Osteocyte (in vitro differentiated cells): ENCODE measurements at places on chromosomes 6 and 20. TPM values are rescaled to one million over a fixed set of nuclear protein-coding genes. Genes with fewer than 3 reads are reported as not detected.

- H3K4me3 ChIP-seq: no peak overlapping the region
- no peak for DNase-seq
Measured at GRCh38 chr6:25583099-25583498, 68.9 kb upstream of the SCGN start.

DNA sequence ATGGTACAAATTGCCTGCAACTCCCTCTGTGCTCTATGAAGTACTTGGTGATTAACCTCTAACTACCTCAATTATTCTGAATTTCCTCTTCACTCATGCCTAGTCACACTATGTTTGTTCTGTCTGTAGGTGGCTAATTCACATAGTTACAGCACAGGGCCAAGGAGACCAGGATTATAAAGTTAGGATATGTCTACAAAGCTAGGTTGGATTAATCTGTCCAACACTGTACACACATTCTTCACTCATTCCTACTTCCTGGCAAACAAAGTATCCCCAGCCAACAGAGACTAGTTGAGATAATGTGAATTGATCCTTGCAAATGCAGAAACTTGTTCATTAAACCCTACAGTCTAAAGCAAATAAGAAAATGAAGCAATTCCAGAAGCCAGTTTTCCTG, 269.8 kb downstream of the HACE1 start:
- no peaks in the 10 kb centered on the region for H3K27me3 ChIP-seq
- no peaks in the 10 kb centered on the region for H3K36me3 ChIP-seq
- H3K27ac ChIP-seq: no peak overlapping the region

DNA sequence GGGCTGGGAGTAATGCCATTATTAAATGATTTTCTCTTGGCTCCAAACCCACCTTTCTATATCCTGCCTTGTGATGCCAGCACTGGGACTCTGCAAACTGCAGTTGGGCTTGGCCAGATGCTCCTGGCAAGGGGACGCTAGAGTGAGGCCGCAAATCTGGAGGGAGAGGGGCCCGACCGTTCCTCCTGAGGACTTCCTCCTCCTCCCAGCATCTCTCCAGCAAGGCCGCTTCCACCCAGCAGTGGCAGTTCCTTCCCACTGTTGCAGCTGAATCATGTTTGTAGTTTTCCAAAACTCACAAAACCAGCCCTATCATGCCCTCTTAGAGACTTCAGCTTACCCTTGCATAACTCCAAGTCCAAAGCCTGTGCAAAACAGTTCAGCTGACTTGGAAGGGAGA, 244.4 kb downstream of the FOXA2 start:
- H3K27me3 ChIP-seq: peaks cover 12% of the 10 kb centered on the region
- no peak for DNase-seq
- H3K36me3 ChIP-seq: no peaks in the 10 kb centered on the region
- no peak overlapping the region for H3K27ac ChIP-seq
- no peak overlapping the region for H3K4me3 ChIP-seq

DNA sequence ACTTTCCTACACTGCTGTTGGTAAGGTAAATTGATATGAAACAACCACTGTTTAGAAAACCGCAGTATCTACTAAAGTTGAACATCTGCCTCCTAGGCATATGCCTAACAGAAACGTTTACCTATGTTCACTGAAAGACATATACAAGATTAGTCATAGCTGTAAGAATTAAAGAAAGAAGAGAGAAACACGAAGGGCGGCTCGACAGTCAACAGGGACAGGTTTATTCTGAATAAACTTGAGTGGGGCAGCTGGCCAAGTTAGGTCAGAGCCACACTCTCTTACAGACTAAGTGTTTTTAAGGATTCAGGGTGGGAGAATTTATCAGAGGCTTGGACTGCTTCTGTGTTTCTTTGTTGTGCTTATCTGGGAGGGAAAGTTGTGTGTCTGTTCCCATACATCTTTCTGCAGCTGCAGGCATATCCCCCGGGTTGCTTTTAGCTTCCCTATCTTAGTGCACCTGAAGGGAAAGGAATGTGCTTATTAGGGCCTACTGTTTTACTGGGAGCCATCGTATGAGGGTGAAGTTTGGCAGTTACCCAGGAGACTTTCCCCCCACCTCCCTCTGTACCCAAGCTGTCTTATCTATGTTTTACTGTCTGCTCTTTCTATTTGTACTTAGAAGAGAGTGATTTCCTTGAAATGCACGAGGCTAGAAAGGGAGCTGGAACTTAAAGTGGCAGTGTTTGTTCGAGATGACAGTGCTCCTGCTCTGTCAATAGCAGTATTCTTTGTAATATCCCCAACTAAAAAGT, 20.4 kb downstream of the PROCR start:
- no peak overlapping the region for H3K4me3 ChIP-seq
- H3K27ac ChIP-seq: no peak overlapping the region
- H3K4me1 ChIP-seq: no peaks in the 10 kb centered on the region
- no peak for DNase-seq
- peaks cover 10% of the 10 kb centered on the region for H3K36me3 ChIP-seq

DNA sequence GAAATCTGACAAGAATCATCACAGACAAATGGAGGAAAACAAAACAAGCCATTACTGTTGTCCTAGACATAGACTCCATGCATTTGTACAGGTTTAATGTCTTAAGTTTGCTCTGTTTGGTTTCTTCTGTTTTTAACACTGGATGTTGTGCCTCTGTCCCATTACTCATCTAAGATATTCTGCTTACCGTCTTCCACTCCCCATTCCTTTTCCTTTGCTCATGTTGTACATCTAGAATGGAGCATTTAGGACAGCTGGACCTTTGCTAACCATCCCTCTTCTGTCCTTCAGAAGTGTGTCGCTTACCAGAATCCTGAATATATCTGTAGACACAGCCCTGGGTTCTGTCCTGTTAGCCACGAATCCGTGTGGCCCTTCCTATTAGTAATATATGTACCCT, 35.2 kb downstream of the RAB22A start:
- H3K36me3 ChIP-seq: peaks cover 29% of the 10 kb centered on the region
- no peaks in the 10 kb centered on the region for H3K27me3 ChIP-seq
- no peak overlapping the region for H3K27ac ChIP-seq
- H3K4me1 ChIP-seq: peaks cover 37% of the 10 kb centered on the region

DNA sequence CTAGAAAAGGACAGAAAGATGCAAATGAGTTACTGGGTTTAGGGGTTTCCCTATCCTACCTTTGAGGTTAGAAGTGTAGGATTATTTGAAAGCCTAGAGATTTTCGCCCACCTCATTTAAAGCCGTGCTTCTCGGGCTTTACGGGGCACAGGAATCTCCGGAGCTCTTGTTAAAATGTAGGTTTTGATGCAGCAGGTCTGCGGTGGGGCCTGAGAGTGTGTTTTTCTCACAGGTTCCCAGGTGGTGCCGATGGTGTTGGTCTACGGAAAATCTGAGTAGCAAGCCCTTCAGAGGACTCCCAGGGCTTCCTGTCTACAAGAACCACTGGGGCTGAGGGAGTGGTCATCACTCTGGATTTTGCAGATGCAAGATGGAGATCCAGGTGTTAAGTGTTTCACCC, 47.5 kb downstream of the TRAM2 start:
- H3K27me3 ChIP-seq: no peaks in the 10 kb centered on the region
- DNase-seq: no peak
- H3K4me1 ChIP-seq: peaks cover 69% of the 10 kb centered on the region
- H3K36me3 ChIP-seq: peaks cover 42% of the 10 kb centered on the region
- H3K4me3 ChIP-seq: no peak overlapping the region

DNA sequence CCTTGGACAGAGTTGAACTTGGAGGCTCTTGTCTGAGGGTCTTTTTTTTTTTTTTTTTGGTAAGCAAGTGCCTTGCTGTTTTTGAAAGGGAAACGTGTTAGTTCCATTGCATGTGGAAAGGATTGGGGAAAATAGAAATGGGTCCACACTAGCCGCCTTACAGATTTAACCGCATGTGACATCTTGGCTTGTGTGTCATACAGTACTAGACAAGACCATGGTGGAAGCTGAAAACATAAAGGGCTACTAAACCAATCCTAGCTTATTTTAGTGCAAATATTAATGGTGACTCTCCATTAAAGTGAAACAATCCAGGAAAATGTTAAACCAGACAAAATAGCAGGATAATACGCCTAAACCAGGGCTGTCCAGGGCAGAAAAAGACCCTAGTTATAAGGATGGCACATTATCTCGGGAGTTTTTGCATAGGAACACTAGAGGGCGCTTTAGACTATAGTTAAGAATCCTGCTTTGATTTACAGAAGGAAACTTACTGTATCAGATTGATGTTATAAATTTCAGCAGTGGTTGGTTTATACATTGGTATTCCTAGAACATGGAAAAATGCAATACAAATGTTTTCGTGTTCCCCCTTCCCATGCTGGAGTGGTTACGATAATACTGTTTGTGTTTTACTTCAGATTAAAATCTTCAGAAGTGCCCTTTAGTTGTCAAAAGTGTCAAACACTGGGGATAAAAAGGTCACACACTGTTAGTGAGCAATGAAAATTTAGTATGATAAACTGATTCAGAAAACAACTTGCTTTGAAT, 59.8 kb upstream of the DEK start:
- no peak for DNase-seq
- no peak overlapping the region for H3K4me3 ChIP-seq
- no peak overlapping the region for H3K27ac ChIP-seq
- no peaks in the 10 kb centered on the region for H3K27me3 ChIP-seq

DNA sequence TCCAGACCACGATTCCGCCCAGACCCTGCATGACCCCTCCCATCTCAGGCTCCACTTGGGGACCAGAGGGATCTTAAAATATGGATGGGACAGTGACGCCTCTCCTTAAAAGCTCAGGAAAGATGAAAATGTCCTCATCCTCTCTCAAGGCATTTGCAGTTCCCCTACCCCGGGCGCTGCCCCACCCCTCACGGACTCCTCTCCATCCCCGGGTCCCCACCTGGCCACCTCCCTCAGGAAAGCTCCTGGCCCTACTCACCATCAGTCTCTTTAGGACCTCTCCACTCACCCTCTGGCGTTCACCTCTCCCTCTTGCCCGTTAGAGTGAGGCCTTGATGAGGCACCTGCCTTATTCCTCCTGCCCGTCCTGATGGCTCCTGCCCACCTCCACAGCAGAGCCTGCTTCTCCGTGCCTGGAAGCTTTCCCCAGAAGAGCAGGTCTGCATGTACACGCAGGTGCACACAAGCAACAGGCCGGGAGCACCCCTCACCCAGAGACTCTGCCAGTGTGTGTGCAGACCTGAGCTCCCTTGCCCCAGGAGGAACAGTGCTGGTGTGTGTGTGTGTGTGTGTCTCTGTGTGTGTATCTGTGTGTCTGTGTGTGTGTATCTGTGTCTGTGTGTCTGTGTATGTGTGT, 105.6 kb upstream of the NXT1 start:
- peaks cover 19% of the 10 kb centered on the region for H3K4me1 ChIP-seq
- no peak for DNase-seq
- no peak overlapping the region for H3K27ac ChIP-seq
- no peaks in the 10 kb centered on the region for H3K36me3 ChIP-seq

- H3K27ac ChIP-seq: no peak overlapping the region
- H3K27me3 ChIP-seq: no peaks in the 10 kb centered on the region
- H3K36me3 ChIP-seq: no peaks in the 10 kb centered on the region
- no peak overlapping the region for H3K4me3 ChIP-seq
Measured at GRCh38 chr6:166910601-166911000, 45.7 kb downstream of the RNASET2 start.

DNA sequence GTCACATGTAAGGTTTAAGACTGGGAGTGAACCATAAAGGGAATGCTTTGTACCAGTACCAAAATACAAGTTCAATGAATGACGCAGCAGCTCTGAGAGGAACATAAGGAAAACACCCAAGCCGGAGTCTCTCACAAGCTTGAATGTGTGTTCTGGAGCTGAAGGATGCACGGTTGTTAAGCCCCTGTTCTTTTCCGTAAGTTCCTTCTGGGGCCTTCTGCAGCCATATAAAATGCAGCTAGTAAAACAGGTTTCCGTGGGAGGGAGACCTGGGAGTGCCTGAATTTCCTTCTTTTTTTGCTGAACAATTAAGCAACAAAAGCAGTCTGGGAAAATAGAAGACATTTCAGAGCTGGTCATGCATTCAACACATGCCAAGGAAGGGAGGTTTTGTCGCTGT, 73.2 kb upstream of the JAG1 start:
- no peaks in the 10 kb centered on the region for H3K27me3 ChIP-seq
- no peak overlapping the region for H3K4me3 ChIP-seq
- H3K27ac ChIP-seq: no peak overlapping the region

- peaks cover 93% of the 10 kb centered on the region for H3K27me3 ChIP-seq
- H3K27ac ChIP-seq: no peak overlapping the region
- H3K36me3 ChIP-seq: peaks cover 4% of the 10 kb centered on the region
- H3K4me1 ChIP-seq: peaks cover 32% of the 10 kb centered on the region
Measured at GRCh38 chr6:28211840-28212509, 13.1 kb upstream of the ZSCAN9 start.

Gene TEAD3
- 43.1 and 44.8 TPM in 2 replicates for total RNA-seq

Gene MYO6
- total RNA-seq: 61.6 and 62.6 TPM in 2 replicates

Gene HCRTR2
- total RNA-seq: not detected in 2 replicates

Gene HAO1
- total RNA-seq: not detected in 2 replicates

Gene CDC5L
- 22.5 and 23.1 TPM in 2 replicates for total RNA-seq

Gene CCN6
- not detected in 2 replicates for total RNA-seq

Gene NKAPL
- total RNA-seq: not detected in 2 replicates

Gene HUS1B
- 1.3 and 1.8 TPM in 2 replicates for total RNA-seq

Gene ADGRF4
- total RNA-seq: not detected in 2 replicates

Gene SAMD5
- total RNA-seq: 15.8 and 18.6 TPM in 2 replicates
